H7 (cell line): ENCODE measurements at places on chromosomes 1 and 21.
A peak's percentile ranks its signal among the peaks of the same experiment; 100 is the strongest.

DNA sequence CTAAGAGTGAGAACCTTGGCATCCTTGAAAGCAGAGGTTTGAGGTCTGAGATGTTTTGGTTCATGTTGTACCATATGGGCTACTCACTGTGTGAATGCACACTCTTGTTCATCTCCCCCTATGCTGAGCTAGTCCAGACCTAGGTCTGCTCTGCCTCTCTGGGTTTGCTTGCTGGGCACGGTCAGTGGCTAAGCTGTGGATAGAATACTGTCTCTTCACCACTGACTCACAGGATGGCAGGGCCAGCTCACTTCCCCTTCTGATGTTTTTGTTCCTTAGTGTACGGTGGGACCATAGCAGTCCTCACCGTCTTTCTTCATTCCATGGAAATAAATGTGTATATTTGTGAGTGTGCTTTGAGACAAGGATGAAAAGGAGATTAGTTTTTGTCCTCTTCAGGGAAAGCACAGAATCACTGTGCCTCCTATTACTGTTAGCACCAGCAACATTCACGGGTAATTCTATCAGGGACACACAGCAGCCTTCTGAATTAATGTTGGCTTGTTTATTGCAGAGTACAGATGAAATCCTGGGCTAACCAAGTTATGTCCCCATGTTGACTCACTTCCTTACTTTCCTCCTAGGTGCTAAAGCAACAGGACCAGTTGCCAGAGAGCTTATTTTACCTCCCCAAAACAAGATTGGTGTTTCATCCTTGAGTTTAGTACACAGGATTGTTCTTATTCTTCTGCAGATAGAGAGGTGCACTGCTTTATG, 56.9 kb upstream of the IVNS1ABP start:
- DNase-seq: no peak

- no peak for DNase-seq
These were observed 94.1 kb downstream of the TGFBR3 start for GRCh38 chr1:91791691-91792488.

DNA sequence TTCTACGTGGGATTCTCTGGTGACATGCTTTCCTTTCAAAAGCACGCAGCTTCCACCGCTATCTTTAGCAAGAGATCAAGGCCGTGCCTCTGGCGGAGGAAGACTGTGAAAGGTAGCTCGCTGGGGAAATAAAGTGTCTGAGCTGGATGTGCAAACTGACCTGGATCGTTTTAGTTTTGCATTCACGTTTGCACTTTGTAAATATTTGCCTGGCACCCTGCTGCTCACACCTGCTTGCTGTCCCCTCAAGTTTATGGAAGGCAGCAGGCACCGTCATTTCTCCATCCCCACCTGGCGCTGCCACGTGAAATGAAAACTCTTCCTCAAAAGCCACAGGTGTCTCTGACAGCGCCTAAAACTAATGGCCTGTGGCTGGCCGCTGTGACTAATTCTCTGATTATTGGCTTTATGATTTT, 44.0 kb upstream of the TARDBP start:
- DNase-seq: peak; percentile 33

DNA sequence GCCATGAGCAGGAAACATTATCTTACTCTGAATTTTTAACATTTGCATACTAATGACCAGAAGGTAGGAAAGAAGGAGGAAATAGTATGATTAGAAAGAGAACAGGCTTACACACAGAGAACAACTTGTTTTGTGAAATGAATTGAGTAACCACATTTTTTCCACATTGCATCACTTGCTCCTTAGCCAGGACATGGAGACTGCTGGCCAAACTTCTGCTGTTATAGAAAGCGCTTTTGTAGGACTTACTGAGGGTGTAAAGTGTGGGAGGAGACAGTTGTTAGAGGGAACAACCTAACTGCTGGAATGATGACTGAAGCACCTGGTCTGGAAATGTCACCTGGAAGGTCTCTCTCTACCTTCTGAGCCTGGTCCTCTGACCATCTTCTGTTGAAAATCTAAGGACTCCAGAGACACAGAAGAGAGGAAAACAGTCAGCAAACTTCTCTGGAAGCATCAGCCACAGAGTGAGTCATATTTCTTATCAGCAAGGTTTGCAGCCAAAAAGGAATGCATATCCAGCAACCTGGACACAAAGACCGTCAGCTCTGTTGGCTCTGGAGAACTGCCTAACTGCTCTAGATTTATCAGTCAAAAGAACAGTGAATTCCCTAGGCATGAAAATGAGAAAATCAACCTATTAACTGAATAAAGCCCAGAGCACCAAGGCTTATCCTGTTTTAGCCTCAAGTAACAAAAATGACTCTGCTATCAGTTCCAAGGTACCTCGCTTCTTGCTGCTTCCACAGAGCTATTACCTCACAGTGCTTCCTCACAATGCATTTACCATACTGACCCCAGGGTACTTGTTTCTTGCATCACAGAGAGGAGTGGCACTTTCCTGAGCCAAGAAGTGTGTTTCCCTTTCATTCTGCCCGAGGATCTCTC, 88.0 kb upstream of the SLFNL1 start:
- DNase-seq: no peak

GRCh38 chr21:36554411-36555157, 74.7 kb upstream of the CLDN14 start:
- no peak for DNase-seq

- DNase-seq: no peak
These were observed 19.1 kb downstream of the RPAP2 start for GRCh38 chr1:92317836-92318493.

DNA sequence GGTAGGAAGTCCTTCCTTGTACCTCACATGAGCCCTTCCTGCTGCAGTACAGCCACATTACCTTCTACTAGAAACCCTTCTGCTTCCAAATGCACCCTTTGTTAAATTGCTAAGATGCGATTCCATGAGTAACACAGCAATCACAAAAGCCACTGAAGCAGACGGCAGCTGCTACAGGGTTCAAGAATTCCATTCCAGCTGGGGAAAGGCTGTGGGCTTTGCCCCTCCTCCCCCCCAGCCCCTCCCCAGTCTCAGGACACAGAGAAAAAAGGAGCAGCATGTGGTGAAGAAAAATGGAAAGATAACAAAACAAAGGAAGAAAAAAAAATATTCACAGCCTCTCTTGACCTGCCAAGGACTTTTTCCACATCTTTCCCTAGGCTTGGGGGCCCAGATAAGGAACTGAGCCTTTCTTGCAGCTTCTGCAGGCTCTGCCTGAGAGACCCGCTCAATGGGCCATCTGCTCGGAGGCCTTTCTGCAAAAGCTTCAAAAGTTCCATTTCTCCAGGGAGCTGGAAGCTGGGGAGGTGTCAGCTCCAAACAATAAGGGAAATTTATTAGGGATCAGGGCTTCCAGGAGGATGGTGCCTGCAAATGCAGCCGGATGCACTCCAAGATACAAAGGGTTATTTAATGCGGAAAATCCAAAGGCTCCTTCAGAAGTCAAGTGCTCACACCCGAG, 72.1 kb downstream of the SYT2 start:
- no peak for DNase-seq
